Kidney epithelial cell (primary cell): ENCODE measurements at places on chromosomes 2 and 18.

DNA sequence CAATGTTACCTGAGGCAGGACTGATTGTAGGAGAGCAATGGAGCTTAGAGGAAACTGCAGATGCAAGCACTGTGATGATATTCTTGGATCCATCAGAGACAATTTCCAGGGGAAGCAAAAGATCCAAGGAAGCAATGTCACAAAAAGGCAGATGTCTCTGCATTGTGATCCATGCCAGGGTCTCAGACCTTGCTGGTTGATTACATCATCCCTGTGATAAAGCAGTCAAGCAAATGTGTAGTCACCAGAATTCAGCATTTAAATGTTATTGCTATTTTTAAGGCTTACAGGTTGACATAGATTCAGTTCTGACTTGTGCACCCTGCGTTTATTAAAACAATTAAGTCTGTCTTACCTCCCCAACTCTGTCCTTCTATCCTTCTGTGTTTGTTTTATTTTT, 56.8 kb upstream of the CCDC85A start:
- DNase-seq: no peak

DNA sequence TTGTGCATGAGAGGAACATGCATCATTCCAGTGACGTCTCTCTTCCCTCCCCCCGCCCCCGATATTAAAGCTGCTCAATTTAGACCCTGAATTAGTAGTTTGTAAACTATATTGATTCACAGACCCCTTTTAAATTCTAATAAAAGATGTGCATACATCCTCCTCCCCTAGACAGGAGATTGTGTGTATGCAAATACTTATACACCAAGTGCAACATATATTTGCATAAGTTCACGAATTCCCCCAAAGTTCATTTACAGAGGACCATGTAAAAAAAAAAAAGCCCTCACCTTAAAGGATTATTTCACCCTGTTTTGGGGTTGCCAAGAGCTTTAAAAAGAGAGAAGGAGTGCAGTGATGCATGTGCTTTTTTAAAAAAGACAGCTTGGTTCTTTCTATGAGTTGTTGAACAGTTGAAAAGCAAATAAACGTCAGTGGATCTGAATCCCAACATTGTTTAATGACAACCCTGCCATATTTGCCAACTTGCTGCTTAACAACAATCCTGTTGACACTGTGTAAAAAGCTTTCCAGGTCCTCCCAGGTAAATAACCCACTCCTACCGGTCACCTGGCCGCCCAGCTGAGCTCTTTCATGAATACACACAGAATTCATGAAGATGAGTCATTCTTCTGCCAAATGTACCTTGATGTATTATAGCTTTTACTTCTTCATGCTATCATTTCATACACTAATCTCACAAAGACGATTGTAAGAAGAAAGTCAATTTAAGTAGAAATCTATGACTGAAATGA, 211.5 kb downstream of the IKZF2 start:
- DNase-seq: no peak

GRCh38 chr2:223442847-223443246, 159.3 kb downstream of the SCG2 start:
- no peak for DNase-seq

GRCh38 chr2:234271338-234271737, 220.8 kb downstream of the SPP2 start:
- no peak for DNase-seq

DNA sequence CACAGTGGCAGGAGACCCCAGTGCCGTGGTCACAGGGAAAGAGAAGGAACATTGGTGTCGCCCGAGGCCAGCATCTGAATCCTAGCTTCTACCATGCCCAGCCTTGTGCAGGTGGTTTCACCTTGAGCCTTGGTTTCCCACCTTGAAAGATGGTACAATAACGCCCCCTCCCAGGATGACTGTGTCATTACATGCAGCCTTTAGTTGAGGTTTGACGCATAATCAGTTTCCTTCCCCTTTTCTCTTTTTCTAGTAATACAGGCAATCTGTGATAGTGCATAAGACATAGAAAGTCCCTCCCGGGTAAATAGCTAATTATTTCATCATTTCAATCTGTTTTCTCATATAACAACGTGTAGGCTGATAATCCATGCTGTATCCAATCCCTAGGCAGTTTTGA, 29.8 kb upstream of the ZNF407 start:
- DNase-seq: no peak

DNA sequence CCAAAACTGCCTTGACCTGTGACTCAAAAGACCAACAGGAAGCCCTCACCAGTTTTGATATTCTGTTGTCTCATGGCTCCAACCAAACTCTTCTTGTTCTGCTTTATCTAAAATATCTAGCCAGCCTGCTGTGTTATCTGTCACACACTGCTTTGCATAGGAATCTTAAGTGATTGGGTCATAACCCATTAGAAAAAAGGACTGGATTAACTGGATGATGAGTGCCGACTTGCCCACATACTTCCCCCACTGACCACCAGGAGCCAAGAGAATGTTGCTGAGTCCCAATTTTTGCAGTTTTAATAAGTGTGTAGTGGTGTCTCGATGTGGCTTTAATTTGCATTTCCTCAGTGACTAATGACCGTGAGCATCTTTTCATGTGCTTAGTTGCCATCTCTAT, 6.5 kb downstream of the MOGAT1 start:
- no peak for DNase-seq

DNA sequence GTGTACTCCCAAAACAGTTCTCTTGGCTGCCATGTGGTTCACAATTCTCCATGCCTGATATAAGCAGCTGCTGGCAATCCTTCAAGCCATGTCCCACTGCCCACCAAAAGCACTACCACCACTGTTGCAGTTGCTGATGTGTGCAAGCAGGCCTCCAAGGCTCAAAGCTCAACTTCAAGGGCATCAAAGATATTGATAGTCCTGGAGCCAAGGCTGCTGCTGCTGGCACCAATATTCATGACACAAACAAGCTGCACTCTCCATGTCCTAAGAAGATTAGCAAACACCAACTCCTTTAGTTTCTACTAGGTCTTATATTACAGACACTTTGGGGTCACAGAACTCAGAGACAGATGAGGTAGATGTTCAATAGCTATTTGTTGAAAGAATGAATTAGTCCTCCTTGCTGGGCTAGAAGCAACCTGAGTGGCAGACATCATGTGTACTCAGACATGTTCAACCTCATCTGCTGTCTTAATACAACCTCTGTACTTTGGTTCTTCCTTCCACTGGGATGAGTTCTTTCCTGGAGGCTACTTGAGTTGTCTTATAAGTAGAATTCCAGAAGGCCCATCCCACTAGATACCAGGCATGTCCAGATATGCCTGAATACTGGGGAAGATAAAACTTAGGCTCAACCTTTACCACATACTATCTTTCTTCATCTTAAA, 104.5 kb upstream of the UGP2 start:
- DNase-seq: no peak

DNA sequence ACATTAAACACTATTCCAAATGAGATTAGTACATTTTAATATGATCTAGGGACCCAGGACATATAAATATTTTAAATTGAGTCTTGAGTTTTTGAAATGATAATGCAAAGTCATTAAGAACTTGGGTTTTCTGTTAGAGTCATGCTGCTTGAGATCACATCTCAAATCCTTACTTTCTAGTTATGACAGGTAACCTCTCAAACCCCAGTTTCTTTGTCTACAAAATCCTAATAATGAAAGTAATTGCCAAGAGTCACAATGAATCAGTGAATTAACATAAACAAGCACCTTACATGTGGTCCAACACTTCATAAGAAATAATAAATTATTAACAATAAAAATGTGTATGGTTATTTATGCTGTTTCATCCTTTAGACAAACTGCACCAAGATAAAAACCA, 607.6 kb downstream of the LRP1B start:
- DNase-seq: no peak

DNA sequence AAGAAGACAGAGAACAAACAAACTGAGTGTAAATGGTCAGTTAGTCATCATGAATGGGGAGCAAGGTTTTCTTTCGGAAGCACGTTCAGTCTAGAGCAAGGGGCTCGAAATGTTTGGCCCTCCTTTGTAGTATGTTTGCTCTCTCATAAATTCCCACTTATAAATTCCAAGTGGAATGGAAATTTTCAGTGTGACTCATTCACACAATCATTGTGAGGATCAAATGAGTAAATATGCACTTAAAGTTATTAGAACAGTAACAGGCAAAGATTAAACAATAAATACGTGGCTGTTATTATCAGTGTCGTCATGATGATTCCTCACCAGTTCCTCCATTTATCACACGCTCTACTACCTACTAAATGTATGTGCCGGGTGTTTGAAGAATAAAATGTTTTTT, 10.5 kb downstream of the CNGA3 start:
- DNase-seq: no peak

GRCh38 chr2:12970861-12971260, 254.1 kb downstream of the TRIB2 start:
- peak; percentile 28 for DNase-seq

DNA sequence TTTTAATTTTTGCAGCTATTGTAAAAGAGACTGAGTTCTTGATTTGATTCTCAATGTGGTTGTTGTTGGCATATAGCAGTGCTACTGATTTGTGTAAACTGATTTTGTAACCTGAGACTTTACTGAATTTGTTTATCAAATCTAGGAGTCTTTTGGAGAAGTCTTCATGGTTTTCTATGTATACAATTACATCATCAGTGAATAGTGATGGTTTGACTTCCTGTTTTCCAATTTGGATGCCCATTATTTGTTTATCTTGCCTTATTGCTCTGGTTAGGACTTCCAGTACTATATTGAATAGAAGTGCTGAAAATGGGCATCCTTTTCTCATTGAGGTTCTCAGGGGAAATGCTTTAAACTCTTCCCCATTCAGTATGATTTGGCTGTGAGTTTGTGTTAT, 99.7 kb downstream of the GULP1 start:
- DNase-seq: no peak

GRCh38 chr18:3869848-3870247, 419.9 kb downstream of the TGIF1 start:
- no peak for DNase-seq

- no peak for DNase-seq
Observed at GRCh38 chr18:56481751-56482150, 156.6 kb downstream of the TXNL1 start.

DNA sequence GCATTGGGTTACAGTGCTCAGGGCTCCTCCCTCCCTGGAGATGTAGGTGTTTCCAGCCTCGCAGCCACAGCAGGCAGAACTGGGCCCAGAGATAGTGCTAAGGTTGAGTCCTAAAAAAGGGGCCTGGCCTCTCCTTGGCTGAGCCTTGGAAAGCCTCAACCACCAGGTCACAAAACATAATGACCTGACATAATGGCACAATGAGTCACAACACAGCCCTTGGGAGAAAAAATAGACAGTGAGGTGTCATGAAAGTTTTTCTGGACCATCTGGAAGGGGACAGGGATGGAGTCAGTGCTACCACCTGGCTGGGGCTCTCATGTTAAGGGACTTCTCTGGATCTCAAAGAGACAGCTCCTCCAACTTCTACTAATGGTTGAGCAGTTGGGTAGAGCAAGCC, 92.4 kb upstream of the LCLAT1 start:
- DNase-seq: no peak

GRCh38 chr2:104826016-104826415, 27.9 kb upstream of the POU3F3 start:
- DNase-seq: no peak

GRCh38 chr2:166516712-166517303, 22.8 kb upstream of the SCN7A start:
- no peak for DNase-seq

- no peak for DNase-seq
Observed at GRCh38 chr2:177413703-177414102, 21.1 kb downstream of the AGPS start.

DNA sequence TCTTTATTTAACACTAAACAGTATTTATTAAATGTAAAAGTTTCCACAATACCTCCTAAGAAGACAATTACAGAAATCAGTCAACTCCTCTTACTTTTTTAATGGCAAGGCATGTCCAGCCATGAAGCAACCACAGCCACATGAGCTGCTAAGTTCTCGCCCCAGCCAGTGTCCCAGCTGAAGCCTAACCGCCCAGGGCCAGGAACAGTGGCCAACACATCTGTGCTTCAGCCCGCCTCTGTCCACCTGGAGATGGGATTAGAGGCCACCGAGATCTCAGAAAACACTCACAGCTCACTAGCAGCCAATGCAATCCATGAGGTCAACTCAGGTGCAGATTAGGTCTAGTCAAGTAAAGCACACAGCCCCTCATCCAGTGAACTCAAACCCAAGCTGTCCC, 40.2 kb downstream of the PID1 start:
- no peak for DNase-seq

DNA sequence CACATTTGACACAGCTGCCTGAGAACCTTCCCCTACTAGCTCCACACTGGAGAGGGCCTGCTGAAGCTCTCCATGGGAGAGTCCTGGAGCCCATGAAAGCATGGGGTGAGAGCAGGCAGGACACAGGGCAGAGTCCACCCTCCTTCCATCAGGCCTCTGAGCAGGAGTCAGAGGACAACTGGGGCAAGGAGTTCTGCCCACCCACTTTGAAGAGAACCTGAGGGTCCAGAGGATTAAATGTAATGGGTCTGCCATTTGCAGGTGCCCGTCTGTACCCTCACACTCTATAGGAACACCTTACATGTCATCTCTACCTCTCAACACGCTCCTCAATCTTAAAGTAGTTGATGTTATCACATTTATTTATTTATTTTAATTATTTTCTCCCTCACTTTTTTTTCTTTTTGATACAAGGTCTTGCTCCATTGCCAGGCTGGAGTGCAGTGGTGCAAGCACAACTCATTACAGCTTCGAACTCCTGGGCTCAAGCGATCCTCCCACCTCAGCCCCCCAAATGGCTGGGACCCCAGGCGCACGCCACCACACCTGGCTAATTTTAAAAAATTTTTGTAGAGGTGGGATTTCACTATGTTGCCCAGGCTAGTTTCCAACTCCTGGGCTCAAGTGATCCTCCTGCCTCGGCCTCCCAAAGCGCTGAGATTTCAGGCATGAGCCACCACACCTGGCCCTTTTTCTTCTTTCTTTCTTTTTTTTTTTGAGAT, 10.2 kb downstream of the ADRA2B start:
- DNase-seq: no peak

DNA sequence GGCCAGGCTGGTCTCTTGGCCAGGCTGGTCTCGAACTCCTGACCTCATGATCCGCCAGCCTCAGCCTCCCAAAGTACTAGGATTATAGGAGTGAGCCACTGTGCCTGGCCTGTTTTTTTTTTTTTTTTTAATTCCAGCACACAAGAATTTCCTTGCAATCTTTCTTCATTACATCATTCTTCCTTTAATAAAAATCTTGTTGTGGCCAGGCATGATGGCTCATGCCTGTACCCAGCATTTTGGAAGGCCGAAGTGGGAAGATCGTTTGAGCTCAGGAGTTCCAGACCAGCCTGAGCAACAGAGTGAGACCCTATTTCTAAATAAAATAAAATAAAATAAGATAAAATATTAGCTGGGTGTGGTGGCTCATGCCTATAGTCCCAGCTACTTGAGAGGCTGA, 21.4 kb upstream of the PLEKHM3 start:
- no peak for DNase-seq

DNA sequence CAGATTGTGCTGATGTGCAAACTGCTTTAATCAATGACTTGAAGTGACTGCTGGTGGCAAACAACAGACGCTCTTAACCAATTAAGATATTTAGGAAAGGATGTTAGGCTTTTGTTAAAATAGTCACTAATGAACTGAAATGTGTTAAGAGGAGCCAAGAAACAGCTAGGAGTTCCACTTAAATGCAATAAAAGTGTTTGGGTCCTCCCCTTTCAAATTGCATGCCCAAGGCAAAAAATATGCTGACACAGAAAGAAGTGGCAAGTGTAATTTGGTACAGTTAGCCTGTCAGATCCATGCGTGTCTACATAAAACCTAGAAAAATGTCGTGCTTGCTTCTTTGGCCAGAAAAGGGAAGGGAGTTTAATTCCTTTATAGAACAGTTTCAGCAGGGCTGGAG, 61.9 kb downstream of the XRCC5 start:
- no peak for DNase-seq

GRCh38 chr2:32360416-32360815, 3.6 kb downstream of the BIRC6 start:
- peak; percentile 19 for DNase-seq
